Esophagus squamous epithelium (tissue), 5 donors: ENCODE measurements at places on chromosomes 12 and 14.

- DNase-seq, result no peak
Measured at GRCh38 chr12:130017591-130018449, 114.0 kb upstream of the TMEM132D start.

DNA sequence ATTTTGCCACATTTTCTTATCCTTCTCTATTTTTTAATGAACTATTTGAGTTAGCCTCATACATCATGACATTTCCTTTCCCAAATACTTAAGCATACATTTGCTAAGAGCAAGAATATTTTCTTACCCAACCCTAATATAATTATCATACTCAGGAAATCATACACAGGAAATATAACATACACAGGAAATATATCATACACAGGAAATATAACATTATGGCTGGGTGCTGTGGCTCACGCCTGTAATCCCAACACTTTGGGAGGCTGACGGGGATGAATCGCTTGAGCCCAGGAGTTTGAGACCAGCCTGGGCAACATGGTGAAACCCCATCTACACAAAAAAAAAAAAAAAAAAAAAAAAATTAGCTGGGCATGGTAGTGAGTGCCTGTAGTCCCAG lies 4.9 kb downstream of the NCKAP1L start:
- no peak for DNase-seq

DNA sequence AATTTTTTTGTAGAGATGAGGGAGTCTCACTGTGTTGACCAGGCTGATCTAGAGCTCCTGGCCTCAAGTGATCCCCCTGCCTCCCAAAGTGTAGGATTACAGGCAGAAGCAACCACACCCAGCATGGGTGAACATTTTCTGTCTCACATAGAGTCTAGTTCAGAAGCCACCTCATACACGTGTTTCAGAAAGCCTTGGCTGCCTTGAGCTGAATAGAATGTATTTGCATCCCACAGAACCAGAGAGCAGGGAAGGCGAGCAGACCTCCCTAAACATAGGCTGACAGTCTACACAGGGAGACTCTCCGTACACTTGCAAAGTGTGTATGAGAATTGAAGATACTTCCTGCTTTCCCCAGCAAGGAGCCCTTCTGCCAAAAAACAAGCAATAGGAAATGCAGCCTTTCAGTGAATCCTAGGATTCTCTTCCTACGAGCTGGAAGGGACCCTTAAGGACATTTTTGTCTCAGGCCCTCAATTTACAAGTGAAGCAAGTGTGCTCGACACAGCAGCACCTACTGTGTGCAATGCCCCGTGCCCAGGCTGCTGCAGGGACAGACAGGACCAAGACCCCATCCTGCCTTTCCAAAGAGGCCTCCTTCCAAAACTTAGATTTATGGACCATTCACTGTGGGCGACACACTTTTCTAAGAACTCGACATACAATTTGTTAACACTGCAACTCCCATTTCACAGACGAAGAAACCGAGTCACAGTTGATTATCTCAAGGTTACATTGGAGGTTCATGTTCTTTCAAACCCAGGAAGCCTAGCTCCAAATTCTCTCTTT lies 11.2 kb downstream of the NUAK1 start:
- DNase-seq, result no peak

- no peak for DNase-seq
Measured at GRCh38 chr14:105413544-105413886, 6.1 kb upstream of the MTA1 start.

GRCh38 chr12:31369712-31370521 lies 44.0 kb upstream of the SINHCAF start:
- no peak for DNase-seq
